EH (cell line): ENCODE measurements at places on chromosomes 4 and X.
A peak's percentile ranks its signal among the peaks of the same experiment; 100 is the strongest.

DNA sequence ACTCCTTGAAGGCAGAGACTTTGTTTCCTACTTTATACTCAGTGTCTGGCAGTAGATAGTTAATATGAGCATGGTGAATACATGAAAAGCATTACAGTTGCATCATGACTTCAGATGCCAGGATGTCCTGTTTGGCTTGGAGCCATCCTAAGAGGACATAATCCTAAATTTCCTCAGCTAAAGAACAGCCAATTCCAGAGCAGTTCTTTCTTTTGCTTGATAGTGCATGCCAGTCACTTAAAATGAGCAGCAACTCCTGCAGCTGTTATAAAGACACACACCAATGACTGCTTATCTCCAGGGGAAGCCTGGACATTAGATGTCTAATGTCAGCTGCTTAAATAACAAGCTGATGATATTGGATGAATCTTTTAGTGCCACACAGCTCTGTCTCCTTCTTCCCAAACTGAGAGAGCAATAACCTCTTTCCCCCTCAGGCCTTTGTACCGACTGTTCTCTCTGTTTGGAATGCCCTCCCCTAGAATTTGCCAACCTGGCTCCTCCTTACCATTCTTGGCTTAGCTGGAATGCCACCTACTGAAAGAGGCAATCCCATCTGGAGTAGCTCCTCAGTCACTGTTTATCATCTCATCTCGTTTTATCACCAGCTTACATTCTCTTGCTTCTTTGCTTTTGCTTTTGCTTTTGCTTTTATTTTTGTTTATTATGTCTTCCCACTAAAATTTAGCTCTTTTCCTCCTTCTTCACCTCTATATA is 100.8 kb upstream of the USP38 start:
- DNase-seq = no peak

DNA sequence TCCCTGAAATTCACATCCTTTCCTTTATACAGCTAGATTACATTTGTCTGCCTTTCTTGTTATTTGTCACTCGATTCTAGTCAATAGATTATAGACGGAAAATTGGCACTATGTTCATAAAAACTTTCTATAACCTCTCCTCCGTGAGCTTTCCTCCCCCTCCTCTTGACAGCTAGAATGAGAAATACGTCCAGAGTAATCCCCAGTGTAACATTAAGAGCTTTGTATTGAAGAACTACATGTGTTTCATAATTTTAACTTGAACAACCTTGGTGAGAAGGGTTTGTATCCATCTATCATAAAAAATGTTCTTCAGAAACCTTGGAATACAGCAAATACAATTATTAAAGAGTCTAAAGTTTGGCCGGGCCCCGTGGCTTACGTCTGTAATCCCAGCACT is 1707.4 kb downstream of the PCDH7 start:
- no peak for DNase-seq

DNA sequence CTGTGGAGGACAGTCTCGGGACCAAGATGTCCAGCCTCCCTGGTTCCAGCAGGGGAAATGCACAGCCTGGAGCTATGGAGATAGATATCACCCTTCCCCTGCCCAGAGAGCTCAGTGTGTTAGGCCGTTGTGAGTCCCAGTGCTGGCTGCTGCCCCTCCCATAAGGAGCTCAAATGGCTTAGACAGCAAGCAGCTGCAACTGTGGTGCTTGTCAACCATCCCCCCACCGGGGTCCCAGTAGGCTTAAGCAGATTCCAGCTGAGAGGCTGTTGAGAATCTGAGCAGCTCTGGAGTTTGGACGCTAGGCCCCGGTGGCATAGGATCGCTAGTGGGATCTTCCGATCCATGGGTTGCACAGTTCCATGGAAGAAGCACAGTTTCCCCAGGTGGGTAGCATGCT is 181.8 kb upstream of the POF1B start:
- DNase-seq = no peak

- peak; percentile 50 for DNase-seq
These were observed 62.8 kb upstream of the GRIA3 start for GRCh38 chrX:123121241-123121640.

DNA sequence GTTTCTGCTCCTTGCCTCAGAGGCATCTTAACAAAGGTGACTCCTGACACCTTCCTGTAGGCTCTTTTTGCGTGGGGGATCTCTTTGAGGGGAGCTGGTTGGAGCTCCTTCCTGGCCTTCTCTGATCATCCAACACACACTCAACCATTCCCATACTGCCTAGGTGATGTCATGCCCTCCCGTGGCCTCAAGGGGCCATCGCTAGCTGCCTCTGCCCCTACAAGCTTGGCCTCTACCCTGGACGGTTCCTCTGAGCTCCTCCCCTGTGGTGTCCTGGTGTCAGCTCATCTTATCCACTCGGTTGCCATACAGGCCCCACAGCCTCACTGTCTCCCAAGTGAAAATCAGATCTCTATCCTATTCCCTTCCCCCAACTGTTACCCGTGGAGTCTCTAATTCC is 13.7 kb upstream of the ZNF185 start:
- DNase-seq = no peak

DNA sequence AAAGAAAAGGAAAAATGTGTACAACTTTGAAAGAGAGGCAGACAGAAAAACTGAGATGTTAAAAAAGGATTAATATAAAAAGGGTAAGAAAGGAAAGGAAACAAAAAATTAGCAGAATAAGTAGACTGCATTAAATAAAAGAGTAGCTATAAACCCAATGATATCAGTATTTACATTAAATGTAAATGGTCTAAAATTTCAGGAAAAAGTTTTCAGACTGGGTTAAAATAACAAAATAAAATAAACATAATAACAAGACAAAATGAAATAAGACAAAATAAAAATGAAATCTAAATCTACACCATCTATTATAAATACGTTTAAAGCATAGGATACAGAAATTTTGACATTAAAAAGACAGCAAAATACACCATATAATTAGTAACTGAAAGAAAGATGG is 199.0 kb downstream of the HTR2C start:
- no peak for DNase-seq

GRCh38 chr4:162403419-162403818 is 239.6 kb upstream of the FSTL5 start:
- no peak for DNase-seq

- peak; percentile 17 for DNase-seq
These were observed 55.6 kb downstream of the HAUS3 start for GRCh38 chr4:2186133-2186864.

- peak; percentile 84 for DNase-seq
These were observed 44.9 kb upstream of the PDLIM5 start for GRCh38 chr4:94406668-94407437.

DNA sequence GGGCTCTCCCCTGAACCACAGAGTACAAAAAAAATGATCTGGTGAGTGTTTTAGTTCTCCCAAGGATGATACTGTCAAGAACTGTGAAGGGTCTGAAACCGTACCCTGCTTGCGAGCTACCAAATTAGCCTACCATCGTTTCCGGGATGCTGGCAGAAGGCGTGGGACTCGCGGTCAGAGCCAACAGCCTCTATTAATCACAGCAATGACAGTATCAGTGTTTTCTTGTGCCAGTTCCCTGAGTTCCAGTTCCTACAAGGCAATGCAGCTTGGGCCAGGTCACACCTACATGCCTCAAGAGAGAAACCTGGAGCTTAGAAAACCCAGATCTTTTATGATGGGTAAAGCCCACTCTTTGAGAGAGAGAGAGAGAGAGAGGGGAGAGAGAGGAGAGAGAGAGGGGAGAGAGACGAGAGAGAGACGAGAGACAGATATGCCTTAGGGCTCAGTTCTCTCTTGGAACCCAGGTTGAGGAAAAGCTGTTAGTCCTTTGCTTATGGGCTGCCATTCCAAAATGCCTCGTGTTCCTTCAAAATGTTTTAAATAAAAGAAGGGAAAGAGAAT is 327.8 kb downstream of the ARHGAP10 start:
- DNase-seq = no peak

GRCh38 chrX:12065251-12065650 is 73.0 kb upstream of the FRMPD4 start:
- peak; percentile 36 for DNase-seq

GRCh38 chr4:16484711-16485110 is 258.4 kb upstream of the TAPT1 start:
- DNase-seq = no peak

DNA sequence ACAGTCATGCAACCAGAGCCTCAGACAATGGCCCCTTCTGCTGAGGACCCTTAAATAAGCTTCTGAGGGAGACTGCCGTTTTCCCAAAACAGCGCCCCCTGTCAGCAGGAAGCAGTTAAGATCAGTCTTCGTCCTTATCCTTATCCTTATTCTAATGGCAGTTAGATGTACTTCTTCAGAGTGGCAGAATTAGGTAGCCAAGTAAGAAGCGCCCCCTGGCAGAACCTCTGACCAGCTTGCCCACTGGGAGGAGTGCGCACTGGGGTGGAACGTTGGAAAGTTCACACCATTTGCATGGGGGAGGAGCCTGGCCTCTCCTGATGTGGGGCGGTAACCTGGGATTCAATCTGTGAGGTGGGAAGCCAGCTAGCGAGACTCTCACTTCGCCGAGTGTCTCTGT is 133.6 kb upstream of the QRFPR start:
- DNase-seq = no peak

DNA sequence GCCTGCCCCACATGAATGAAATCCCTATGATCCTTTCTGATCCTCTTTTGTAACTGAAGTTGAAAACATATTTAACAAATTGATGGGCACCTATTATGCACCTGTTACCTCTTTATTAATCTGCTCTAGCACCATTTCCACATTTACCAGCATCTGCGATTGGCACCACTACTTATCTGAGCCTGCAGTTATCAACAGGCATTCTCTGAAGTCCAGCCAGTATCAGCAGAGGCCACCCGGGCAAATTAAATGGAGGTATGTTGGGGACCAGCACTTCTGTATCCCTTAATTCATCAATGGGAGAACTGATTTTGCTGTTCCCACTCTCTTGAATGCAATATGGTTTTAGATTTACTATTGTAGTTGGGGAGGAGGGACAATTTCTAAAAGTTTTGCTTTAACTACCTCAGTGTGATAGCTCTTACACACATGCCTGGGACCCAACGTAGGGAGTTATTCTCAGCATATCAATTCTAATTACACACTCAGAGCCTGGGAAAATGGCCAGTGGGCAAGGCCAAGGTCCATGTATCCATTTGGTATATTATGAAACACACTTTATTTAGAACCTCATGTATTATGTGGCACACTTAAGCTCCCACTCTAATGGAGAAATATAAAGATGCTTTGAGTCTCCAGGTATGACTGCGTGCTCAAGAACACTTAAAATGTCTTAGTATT is 1927.1 kb upstream of the PCDH7 start:
- DNase-seq = no peak

DNA sequence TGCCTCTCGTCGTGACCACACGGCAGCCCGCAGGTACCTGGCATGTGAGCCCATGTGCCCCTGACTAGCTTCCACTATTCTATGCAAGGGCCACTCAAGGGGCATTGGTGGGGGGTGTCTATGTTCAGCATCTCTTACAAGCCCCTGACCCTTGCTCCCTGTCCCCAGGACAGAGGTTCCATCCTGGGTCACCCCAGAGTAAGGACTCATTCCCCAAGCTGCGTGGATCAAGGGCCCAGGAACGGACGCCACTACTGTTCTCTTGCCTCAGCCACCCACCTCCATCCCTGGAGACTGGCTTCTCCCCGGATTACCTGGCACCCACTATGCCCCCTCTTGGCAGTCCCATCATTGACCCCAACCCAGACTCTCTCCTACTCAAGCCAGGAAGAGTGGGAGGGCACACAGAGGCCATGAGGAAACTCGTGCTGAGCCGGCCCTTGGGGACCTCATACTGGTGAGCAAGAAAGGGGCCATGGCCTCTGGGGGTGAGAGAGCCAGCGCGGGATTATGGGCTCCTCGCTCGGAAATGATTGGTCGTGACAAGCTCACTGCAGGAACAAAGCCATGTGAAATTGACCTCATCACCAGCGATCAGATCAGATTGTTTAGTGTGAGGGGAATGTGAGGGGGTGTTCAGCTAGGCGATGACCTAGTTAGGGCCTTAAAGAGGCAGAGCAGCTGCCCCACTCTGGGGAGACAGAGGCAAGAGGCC is 50.1 kb upstream of the PJA1 start:
- no peak for DNase-seq

DNA sequence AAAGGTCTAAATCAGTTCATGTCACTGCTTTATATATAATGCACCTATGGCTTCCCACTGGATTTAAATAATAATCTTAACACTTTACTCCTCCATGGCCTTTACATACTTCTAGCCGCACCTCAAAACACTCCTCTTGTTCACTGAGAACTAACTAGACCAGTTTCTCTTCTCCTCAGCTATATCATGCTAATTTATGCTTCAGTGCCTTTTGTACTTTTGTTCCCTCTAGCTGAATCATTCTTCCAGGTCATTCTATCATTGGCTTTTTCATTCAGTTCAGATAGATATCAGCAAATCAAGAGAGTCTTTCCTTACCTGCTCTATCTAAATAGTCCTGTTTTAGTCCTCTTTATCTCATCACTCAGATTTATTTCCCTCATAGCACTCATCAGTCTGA is 64.2 kb downstream of the TET2 start:
- no peak for DNase-seq

DNA sequence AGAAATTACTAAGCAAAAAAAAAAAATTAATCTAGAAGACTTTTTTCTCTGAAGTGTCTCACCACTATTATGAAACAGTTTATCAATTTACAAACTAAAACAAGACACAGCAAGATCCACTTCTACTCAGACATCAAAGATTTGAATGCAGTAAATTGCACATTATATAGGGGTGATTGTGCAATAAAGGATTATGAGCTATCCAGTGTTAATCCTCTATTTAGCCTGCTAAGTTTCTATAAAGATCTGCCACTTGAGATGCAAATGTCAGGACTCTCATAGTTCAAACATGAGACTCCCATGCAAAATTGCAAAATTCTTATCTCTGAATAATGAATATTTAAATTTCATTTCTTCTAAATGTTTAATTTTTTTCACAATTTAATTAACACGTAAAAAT is 2.2 kb downstream of the TECRL start:
- no peak for DNase-seq

GRCh38 chr4:150619042-150619441 is 37.1 kb downstream of the MAB21L2 start:
- peak; percentile 2 for DNase-seq

- no peak for DNase-seq
These were observed 42.6 kb downstream of the DDIT4L start for GRCh38 chr4:100147684-100148083.

GRCh38 chrX:97763391-97763790 is 879.7 kb downstream of the RPA4 start:
- DNase-seq = no peak

GRCh38 chrX:39859991-39860861 is 237.5 kb downstream of the BCOR start:
- DNase-seq = peak; percentile 63

GRCh38 chr4:138938366-138938690 is 77.3 kb upstream of the NOCT start:
- peak; percentile 67 for DNase-seq

DNA sequence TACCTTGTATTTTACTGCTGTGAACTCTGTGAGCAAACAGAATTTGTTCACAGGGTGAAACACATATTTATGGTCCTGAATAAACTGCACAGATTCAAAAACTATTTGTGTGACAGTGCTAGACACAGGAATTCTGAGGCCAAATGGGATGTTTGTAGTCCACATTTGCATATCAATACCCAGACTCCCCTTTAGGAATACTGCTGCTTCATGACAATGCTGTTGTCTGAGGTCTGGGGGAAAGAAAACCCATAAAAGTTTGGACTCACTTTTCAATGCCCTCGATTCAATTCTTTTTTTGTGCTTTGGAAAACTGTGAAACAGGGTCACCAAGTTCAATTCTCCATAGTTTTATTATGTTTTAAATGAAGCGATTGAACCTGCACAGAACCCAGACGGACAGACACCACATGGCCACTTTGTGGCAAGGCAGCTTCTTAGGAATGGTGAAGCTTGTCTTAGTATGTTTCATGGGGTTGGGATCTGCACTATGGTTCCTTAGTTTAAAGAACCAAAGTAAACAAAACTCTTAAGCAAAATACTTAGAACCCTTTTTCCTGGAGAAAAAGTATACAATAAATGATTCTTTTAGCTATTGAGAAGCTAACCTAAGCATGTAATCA is 92.3 kb upstream of the MAD2L1 start:
- DNase-seq = no peak
